ENCODE measurements at places on chromosomes 6 and 20.

GRCh38 chr20:14992153-14992552 lies 654.7 kb upstream of the FLRT3 start:
- DNase-seq, result peak; percentile 74

- no peak for DNase-seq
These were observed 17.2 kb upstream of the DST start for GRCh38 chr6:56659721-56660380.

DNA sequence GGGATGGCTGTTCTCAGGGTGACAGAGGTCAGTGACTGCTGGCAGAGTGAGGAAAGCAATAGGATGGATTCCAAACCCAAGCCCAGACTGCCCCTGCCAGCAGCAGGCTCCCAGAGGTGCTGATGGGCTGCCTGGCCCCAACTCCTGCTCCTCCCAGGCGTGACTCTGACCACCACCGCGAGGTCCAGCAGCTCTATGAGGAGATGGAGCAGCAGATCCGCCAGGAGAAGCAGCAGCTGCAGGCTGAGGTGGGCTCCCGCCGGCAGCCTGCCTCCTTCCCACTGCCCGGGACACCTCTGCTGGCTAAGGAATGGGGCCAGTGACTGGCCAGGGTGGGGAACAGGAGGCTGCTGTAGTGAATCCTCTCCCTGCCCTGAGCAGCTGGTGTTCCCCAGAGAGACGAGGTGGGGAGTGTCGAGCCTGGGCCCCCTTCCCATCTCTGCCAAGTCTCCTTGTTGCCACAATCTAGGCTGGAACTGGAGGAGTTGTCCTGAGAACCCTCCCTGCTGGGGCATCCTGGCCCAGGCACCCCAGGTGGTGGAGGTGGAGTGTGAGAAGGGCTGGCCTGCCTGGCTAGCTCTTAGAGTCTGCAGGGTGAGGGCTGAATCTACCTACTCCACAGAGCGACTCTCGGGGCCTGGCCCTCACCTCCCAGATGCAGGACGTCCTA lies 20.4 kb downstream of the RAB44 start:
- no peak for DNase-seq

- no peak for DNase-seq
These were observed 179.9 kb upstream of the RALGAPA2 start for GRCh38 chr20:20892328-20892727.

GRCh38 chr6:85574932-85575598 lies 18.6 kb downstream of the SNX14 start:
- peak; percentile 47 for DNase-seq

DNA sequence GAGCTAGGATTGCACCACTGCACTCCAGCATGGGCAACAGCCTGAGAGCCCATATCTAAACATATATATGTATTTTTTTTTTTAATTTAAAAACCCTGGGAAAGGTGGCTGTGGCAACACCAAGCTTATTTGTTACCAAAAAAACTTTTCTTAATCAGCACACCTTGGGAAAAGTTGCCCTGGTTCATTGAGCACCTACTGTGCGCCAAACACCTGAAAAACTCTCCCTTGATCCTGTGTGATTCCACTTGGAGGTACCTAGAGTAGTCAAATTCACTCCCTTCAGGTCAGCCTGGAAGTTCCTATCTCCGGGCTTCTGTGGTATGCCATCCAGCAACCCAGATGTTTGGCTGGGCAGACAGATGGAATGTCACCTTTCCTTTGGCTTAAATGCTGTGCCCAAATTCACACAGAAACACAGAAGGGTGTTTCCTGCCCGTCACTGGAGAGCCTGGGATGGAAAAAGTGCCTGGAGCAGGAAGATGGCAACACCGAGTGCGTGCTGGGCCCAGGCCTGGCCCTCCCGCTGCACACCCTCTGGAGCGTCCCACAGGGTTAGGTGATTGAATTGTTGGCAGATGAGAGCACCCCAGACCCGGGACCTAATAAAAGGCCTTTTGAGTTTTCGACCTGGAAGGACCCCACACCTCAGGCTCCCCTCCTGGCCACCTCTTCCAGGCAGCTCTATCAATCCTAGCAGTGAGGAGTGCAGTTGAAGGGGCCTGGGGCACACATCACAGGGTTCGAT lies 337.5 kb downstream of the ZFAND3 start:
- DNase-seq, result no peak

- DNase-seq, result peak; percentile 17
These were observed 26.2 kb downstream of the HDAC2 start for GRCh38 chr6:113944701-113945100.

DNA sequence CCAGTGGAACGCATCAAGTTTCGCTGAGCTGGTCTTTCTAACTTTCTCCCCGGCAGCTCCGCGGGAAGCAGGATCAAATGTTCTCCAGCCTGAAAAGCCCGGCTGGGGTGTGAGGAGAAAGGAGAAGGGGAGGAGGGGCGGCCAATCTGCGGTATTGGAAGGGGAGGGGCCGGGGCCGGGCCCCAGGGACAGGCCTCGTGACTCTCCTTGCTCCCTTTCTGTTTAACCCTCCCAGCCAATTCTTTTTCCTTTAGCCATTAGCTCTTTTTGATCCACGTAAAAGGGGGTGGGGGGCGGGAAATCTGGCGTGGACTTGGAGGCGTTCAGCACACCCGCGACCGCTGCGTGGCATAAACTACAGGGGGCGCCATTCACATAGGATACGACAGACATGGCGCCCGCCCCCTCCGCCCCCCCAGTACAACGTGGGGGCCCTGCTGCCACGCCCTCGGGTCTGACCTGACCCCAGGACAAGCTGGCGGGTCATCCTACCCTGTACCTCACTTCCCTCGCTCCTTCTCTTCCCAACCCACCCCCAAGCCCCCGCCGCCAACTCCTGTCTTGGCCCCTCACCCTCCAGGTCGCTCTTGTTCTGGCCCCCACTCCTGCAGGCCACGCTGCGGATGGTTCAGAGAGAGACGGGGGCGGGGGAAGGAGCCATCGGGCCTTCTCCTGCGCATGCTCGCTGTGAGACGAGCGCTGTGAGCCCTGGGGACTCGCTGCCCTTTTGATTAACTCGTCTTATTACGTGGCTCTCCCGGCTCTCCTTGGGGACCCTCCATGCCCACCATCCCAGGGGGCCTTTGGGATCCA lies 7.8 kb upstream of the MDGA1 start:
- DNase-seq, result peak; percentile 79

GRCh38 chr20:39538317-39538716 lies 576.2 kb downstream of the DHX35 start:
- no peak for DNase-seq

GRCh38 chr6:36117658-36118549 lies 12.4 kb upstream of the MAPK13 start:
- no peak for DNase-seq

DNA sequence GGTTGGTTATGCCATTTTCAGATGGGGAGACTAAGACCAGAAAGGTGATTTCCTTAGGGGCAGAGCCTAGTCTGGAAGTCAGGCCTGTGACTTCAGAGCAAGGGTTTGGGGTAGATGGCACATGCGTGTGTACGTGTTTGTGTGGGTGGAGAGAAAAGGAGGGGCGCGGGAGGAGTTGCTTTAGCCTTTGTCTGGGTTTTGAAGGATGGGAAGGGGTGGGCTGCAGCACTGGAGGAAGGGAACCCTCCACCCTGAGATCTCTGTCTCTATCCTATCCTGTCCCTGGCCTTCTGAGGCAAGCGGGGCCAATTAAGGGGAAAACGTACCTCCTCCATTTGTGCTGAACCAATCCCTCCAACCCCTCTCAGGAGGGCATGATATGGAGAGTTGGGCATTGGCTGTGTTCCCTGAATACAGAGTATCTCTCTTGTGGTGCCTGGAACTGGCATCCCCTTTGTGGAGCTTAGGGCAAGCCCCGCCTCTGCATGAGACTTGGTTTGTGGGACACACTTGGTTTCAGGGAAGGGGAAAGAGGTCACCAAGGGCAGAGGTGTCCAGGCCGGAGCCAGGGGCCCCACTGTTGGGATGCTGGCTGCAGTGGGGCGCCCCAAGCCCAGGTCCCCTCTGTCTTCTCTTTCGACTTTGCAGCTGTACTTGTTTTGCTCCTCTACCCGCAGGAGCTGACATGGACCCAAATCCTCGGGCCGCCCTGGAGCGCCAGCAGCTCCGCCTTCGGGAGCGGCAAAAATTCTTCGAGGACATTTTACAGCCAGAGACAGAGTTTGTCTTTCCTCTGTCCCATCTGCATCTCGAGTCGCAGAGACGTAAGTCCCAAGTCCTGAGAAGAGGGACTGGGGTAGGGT lies at the start of gene DBNDD2:
DBNDD2 (plus strand) TSS at position 507 of the 863 bp plus-strand sequence; CDS start at position 686, 179 bp downstream.
- DNase-seq, result no peak

GRCh38 chr6:119344306-119344705 lies 5.3 kb downstream of the MAN1A1 start:
- no peak for DNase-seq

DNA sequence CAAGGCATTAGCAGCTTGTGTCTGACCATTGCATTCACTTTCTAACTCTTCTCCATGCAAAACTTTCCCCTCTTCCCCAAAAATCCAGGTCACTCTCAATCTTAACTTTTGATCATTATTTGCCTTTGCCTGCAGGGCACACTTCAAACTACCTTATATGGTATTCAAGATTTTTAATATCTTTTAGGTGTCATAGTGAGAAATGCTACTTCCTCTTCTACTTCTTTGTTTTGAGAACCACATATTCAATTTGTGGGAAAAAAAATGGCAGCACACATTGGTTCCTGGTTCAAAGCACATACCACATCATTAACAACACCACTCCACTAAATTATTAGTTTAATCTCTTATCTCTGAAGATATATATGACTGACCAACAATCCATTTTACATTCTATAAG lies 1267.0 kb upstream of the CITED2 start:
- no peak for DNase-seq

DNA sequence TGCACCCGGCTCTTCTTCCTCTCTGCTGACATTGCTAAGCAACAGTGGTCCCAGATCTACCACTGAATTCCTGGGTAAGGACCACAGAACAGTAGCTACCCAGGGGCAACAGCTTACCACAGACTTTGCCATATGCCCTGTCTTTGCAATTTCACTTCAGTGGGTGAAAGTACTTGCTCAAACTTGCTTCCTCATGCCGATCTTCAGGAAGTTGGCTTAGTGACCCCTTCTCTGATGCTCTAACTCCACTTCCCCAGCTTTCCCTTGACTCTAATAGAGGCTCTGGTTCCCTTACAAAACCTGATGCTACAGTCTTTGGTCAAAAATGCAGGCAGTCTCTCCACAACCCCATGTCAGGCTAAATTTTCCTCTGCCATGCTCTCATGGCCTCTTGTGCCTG lies 3.3 kb upstream of the TAAR5 start:
- DNase-seq, result no peak

DNA sequence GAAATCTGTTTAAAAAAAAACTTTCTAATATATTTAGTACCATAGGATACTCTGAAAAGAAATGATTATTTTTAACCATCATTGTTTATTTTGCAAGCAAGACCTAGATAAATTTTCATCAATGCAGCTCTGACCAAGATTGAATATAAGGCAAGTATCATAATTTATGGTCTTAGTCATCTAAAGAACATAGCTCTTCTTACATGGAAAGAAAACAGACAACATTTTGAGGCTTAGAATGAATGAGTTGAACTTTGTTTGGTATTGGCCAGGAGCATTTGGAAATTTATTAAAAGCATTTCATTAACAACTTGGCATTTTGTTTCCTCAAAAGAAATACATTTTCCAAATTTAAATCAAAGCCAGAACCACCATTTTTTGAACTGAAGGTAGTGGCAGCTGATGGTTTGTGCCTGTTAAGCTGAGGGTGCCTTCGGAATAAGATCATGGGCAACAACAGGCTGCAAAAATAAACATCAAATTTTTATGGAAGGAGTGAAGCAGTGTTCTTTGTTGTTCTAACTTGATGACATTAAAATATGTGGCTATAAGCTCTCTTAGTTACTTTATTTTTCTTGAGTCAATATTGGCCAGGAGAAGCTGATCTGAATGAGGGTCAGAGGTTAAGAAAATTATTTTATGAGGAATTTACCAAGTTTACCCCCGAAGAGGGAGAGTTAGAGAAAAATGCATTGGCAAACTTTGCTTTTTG lies 6.7 kb upstream of the ATXN1 start:
- DNase-seq, result no peak

DNA sequence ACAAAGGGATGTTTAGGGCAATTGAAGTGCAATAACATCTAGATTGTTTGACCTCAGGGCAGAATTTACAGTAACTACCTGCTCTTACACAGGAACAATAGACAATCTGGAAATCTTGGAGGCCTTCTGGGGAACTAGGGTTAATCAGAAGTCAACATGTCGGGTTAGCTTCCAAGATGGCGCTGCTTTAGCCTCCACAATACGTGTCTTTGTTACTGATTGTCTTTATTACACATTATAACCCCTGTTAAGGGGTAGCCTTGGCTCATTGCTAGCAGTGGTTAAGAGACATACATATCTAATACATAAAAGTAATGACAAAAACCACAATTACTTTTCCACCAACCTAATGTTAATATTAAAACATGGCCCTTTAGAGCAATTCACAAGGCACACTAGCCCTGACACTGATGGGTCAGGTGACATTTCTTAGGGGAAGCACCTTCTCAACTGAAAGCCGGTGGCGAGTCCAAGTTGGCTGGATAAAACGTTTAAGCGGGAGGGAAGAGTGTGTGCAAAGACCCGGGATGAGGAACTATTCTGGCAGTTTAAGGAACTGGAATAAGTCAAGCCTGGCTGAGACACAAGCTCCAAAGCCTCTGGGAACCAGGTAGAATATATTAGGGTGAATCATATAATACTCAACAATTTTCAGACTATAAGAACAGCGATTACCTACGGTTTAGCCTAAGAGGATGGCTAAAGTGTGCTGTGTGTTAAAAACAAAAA lies 236.9 kb downstream of the BCAS1 start:
- DNase-seq, result no peak

GRCh38 chr6:81246200-81246599 lies 506.3 kb downstream of the TENT5A start:
- no peak for DNase-seq

- DNase-seq, result peak; percentile 99
These were observed 30.0 kb upstream of the AKIRIN2 start for GRCh38 chr6:87731818-87732661.

DNA sequence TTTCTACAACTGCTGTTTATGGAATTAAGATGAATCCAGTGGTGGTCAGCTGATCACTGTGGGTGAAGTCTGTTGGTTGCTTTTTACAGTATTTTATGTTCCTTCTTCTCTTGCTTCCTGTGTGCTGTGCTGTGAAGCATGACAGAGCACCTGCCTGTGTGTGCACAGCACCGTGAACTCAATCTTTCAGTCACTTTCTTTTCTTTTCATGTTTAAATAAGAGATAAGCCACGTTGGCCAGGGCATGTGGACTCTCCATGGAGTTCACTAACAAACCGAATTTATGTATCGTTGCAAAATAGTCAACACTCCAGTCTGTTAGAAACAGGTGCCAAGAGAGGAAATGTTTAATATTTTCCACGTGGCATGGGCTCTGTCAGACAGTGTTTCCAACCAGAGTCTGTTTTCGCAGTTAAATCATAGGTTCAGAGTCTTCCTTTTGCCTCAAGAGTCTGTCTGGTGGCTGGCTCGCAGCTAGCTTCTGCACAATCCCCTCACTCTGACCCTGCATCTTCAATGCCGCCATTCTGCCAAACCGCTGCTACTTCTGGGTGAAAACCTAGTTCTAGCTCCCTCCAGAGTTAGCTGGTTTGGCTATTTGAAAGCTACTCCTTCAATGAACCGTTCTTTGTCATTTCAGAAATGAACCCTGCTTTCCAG lies 73.2 kb downstream of the QRSL1 start:
- DNase-seq, result no peak
